ENCODE measurements at places on chromosomes 11 and 22. TPM values are rescaled to one million over a fixed set of nuclear protein-coding genes. Genes with fewer than 3 reads are reported as not detected.

DNA sequence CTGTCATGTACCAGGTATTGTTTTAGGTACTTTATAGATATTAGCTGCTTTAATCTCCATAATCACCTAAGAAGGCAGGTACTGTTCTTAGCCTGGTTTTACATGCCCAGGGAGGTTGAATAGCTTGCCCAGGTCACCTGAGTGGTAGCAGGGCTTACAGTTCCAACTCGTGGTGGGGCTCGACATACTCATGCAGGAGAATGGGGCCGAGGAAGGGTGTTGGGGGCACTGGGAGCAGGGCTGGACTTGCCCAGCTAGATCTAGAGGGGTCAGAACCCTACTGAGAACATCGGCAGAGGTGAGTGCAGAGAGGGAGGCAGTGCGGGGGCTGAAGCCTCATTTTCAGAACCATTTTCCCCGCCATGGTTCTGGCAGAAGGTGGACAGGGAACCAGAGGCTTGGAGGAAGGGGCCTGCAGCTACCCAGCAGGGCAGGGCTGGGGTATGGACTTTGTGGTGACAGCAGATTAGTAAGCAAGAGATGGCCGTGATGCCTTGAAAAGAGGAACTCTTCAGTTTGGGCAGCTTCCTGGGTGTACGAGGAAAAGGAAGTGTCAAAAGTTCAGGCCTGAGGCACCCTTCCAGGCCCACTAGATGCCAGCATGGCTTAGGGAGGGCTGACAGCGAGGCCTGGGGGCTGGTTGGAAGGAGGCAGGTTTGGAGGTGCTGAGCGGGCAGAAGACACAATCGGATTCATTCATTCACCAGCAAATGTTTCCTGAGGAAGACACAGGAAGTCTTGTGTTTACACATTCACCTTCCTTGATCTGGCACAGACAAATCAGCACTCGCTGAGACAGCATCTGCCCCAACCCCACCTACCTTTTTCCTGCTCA is 54.7 kb upstream of the LYVE1 start:
- no peak for DNase-seq

DNA sequence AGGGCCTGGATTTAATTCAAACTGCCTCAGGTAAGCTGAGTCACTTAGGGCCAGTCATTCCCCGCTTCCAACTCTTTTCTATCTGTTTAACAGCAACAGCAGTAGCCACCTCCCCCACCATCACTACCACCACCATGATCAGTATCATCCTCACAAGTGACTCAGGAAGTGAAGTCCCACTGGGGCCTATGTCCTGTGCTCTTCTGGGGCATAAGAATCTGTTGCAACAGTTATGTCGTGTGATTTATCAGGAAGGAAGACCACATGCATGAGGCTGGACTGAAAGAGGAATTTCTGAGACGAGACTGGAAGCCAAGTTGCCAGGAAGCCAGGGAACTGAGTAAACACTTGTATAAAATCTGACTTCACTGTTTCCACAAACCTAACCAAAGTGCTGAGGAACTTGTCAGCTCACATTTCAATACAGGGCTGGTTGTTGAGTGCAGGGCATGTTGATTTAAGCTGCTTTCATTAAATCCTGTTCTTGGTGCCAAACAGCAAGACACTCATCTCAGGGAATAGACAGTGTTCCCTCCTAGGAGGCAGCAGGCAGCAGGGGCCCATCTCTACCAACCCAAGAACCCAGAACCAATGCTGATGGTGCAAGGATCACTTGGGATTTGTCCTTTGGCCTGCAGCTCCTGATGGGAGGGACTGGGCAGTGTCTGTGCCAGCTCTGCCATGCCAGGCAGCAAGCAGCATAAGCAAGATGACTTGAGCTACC is 226.7 kb upstream of the NARS2 start:
- DNase-seq, result no peak

DNA sequence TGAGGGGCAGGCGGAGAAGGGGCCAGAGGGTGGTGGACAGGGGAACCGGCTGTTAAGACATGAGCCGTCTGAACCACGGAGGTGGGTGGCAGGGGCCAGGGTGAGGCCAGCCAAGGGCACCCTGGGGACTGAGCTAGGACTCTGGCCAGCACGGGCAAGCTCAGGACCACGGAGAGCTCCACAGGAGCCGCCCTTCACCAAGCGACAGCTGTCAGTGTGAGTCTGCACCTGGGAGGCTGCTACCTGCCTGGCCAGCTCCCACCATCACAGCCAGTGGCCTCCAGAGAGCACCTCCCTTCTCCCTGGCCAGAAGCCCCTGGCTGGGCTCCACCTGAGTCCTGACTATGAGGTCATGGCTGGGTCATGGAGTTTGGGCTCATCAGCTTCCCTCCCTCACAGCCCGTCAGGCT is 21.6 kb downstream of the MGAT3 start:
- no peak for DNase-seq

- DNase-seq, result peak; percentile 93
Observed at GRCh38 chr11:9760193-9760575, 96.3 kb downstream of the SWAP70 start.

DNA sequence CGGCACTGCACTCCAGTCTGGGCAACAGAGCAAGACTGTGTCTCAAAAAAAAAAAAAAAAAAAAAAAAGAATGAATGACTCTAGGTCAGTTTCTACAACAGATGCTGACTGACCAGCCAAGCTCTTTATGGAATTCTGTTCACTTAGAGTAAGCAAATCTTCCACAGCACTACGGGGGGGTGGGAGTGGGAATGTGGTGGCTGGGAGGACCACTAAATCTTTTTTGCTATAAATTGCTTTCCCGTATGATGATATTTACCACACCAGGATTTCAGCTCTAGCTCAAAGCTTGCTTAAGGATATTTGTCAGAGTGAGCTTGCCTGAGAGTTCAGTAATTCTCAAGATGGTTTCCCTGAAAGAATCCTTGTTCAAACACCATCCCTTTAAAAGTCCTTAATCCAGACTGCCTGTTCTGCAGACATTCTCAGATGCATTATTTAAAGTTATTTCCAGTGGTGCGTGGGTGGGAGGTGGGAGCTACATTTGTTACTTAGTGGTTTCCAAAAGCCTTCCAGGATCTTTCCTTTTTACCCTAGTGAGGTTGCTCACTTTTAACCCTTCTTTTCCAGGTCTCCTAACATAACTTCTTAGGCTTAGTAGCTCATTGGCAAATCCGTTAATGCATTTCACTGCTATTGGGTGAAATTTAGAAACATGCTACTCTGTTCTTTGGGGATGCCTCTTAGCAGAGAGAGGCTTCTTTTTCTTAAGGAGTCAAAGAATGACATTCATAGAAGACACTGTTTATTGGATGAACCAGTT is 65.9 kb downstream of the UBASH3B start:
- DNase-seq, result no peak

GRCh38 chr11:68532727-68533369 is 72.3 kb downstream of the PPP6R3 start:
- no peak for DNase-seq

DNA sequence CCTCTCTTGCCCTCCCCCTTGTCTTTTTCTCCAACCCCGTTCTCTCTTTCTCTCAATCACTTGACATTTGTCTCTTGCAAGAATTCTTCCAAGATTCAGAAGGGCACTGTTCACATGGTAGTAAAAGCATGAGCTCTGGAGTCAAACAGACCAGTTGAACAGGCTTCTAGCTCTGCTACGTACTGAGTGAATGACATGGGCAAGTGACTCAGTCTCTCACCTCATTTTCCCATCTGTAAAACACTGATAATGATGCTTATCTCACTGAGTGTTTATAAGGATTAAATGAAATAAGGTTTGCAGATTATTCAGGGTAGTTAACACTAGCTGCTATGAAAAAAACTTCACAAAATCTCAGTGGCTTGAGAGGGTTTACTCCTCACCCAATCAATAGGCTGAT is 5.9 kb upstream of the IL10RA start:
- no peak for DNase-seq

DNA sequence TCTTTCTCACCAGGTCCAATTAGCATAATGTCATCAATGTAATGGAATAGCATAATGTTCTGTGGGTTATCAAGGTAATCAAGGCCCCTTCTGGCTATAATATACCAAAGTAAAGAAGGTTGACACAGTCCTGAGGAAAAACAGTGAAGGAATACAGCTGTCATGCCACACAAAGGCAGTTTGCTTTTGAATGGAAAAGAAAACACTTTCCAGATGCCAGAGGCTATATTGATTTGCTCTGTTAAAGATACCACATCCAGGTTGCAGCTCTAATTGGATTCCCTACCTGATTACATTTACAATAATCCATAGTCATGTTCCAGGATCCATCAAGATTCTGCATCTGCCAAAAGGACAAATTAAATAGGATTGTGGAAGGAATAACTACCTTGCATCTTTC is 22.3 kb upstream of the CLPB start:
- DNase-seq, result no peak

CALCB gene
- total RNA-seq, result 0.48 TPM

BTG4 gene
- not detected for total RNA-seq

All from suprapubic skin (tissue), 4 donors.